ENCODE measurements at places on chromosomes 5 and 9.

DNA sequence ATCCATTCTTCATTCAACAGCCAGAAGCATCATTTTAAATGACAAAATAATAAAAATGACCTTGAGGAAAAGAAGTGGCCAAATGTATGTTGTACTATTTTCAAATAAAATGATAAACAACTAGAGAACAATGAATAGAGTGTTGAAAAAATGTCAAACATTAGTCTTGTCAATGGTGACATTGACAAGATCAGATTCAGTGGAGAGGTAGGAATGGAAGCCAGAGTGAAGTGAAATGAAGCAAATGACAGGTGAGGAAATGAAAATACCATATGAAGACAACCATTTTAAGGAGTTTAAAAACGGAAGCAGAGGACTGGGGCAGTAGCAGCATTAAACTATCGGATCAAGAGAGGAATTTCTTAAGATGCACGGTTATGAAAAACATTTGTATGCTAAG is 38.2 kb upstream of the COX7C start:
- DNase-seq = no peak

- DNase-seq = no peak
Measured at GRCh38 chr5:154200221-154200620, 9.7 kb downstream of the GALNT10 start.

DNA sequence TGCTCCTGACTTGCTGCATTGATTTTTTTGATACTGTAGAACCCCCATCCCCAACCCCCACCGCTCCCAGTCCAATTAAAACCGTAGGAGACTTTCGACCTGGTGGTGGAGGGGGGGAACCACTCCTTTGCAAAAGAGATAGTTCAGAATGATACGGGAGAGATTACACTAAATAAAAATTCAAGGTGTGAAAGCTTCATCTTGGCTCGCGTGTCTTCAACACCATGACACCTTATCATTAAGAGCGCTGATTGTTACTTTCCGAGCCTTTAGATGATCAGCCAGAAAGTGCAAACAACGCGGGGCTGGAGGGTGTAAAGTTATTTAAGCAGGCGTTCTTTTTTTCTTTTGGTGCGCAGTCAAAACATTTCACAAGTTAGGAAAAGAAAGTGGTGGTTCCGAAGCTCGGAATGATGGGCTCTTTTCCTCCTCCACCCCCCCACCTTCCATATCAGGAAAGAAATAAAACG is 1.3 kb upstream of the ZNF462 start:
- no peak for DNase-seq

GRCh38 chr5:77073667-77074066 is 13.4 kb downstream of the ZBED3 start:
- no peak for DNase-seq

DNA sequence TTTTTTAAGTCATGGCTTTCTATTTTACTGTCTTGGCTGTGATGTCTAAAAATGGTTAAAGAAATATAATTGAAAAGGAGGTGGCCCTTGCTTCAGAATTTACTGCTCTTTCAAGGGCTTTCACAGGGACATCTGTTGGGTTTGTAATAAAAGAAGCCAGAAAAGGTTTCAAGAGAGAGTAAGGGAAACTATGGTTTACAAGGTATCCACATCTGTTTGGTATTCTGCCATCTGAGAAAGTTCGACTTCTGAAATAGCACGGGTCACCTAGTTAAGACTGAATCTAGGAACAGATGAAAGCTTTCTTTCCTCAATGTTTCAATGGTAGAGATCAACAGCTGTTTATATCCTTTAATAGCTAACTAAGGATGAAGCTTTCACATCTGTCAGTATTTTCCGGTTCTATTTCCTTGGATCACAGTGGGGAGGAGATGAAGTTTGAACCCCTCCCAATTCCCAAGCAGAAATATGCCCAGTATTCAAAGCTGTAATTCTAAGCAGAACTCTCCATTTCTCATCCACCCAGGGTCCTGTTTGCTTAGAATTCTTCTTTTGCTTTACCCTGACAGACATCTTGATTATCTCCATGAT is 72.8 kb upstream of the IFNK start:
- no peak for DNase-seq

DNA sequence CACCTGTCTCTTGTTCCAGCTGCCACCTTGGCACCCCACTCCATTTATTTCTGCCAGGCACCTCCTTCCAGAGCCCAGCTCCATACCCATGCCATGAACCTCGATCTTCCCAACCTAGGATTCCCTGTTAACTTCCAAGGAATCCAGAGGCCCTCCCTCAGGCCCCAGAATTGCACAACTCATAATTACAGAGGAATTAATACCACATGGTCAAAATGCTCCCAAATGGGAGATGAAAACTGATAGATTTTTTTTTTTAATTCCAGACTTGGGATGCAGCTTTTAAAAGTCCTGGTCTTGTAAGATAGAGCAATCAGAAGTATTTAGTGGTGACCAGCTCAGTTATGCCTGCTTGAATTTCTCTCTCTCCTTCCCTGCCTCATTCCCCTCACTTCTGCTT is 96.2 kb upstream of the CCDC112 start:
- DNase-seq = no peak

GRCh38 chr5:141681695-141682641 is at the start of gene ARAP3:
TSS of gene ARAP3 (minus strand) at chr5:141682230. CDS start at chr5:141680486, 1,744 bp downstream.
- DNase-seq = no peak

DNA sequence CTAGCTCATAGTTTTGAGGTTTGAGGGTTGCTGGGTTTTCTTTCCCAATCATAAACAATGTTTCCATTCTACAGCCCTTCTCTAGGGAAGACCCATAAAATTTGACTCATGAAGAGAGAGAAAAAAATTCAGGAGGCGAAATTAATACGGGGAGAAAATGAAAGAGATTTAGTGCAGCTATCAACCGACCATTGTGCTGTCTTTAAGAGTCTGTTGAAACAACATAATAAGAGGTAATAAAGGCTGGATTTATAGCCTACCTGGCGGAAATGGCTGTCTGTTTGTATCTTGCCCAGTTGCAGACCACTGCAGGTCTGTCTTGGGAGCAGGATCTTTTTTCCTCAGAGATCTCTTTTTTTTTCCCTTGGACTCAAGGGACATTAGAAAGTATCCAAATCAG is 66.9 kb downstream of the TLR4 start:
- no peak for DNase-seq

- no peak for DNase-seq
Measured at GRCh38 chr5:159660401-159660800, 255.9 kb upstream of the ADRA1B start.

DNA sequence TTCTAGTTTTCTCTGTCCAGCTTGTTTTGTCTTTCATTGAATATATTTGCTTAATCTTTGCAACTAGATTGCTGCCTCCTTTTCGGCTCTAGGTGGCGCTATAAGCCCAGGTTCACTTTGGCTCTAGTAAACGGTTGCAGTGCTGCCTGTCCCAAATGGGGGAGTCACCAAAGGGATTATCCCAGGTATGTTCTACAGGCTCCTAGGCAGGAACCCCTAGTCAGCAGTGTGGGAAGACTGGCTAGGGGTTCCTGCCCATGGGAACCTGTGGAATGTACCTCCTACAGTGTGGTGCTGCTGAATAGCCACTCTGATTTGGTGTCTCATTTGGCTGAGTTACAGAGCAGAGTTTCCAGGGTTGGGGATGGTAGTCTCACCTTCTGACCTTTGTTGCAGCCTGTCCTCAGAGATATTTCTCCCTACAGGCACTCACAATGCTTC is 85.2 kb downstream of the ARSB start:
- peak; percentile 45 for DNase-seq

DNA sequence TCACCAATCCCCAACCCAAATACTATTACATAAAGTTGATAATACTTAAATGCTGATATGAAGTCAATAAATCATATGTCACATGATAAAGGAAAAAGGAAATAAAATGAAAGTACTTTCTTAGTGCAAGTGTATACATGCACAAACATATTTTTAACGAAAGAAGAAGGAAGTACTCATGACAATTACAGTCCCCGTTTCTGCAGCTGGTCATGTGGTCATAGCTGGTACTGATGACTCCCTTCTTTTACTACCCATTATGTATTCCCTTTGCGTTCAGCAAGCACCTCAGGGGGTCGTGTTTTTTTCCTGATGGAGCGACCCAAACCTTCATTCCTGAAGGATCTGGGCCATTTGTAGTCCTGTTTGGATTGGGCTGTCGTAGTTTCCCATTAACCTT is 27.3 kb downstream of the CENPP start:
- DNase-seq = no peak

- no peak for DNase-seq
Measured at GRCh38 chr5:172607213-172607793, 33.8 kb upstream of the NEURL1B start.

- DNase-seq = no peak
Measured at GRCh38 chr5:153863951-153864350, 174.8 kb downstream of the FAM114A2 start.

DNA sequence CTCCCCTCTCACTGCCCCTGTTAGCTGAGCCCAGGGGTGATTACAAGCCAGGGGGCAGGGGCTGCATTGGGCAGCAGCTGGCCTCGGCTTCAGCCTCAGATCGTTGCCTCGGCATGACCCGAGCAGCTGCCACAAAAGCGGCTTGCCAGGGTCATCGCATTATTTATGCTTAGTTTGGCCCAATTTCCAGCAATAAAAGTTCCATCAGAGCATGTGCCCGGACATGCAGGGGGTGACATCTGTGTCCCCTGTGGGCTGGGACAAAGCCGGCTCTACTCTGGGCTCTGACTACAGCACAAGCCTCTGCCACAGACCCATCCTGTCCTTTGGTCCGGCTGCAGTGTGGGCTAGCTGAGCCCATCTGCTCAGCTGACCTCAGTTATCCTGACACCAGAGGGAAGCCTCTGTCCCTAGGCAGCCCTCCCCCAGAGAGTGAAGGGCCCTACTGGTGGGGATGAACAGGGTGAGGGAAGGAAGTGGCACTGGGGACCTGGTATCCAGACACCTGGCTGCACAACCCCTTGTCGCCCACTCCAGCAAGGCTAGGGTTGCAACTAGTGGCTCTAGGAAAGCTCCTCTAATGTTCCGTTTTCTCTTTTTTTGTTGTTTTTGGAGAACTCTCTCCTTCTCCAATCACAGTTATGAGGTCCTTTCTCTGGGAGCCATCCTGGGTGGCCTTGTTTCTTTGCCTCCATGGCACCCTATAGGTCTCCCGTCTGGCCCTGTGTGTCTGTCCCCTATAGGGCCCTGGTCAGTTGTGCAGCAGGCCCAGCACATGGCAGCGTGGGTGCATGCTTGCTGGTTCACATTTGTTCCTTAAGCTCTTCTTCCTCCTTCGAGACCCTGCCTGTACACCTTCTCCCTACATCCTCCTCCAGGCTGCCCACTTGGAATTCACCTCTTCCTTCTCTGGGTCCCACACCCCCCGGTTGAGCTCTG is 13.3 kb upstream of the GADD45G start:
- DNase-seq = no peak

DNA sequence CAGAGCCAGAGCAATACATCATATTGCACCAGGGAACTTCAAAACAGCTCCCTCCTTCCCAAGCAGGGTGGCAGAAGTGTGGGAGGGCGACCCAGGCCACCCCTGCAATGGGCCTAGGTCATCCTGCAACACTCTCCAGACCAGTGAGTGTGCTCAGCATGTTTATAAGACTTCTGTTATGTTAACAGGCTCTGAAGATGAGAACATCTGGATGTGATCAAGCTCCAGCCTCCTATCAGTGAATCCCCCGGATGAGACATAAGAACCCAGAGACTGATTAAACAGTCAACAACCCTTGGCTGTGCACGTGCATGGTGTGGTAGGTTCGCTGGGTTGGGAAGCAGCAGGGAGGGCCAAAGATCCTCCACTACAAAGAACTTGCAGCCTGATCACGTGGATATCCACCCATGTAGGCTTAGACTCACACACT is 63.3 kb downstream of the ABCA1 start:
- DNase-seq = no peak

DNA sequence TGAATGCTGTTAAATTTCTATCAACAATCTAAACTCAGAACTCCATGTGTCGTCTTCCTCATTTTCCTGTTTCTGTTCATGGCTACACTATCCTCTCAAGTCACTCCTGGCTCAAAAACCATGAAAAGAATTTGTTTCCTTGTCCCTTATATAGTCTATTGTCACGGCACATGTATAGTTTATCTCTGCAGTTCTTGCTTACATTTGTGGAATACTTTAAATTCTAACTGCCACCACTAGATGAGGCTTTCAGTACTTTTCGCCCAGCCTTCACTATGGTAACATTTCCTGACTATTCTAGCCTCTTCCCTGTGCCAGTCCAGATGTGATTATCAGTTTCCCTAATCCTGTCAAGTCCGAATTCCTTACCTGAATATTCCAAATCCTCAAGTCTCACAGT is 34.6 kb downstream of the PKD2L2 start:
- DNase-seq = no peak

- no peak for DNase-seq
Measured at GRCh38 chr5:33371660-33372059, 69.1 kb upstream of the TARS1 start.

DNA sequence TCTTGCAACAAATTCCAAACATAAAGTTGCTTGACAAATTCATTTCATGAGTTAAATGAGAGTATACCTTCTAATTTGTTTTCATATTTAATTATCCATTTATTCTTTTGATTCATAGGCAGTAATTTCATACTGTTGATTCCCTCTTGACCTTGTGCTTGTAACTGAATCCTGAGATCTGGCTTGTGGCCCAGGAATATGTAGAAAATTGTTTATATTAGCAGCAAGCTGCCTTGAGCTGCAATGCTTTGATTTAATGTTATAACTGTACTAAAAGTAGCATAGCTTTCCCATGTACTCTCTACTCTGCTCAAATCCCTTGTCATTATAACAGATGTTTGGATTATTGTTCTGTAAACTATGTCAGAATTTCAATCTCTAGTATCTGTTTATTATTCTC is 780.7 kb downstream of the NR2F1-AS1 start:
- no peak for DNase-seq

DNA sequence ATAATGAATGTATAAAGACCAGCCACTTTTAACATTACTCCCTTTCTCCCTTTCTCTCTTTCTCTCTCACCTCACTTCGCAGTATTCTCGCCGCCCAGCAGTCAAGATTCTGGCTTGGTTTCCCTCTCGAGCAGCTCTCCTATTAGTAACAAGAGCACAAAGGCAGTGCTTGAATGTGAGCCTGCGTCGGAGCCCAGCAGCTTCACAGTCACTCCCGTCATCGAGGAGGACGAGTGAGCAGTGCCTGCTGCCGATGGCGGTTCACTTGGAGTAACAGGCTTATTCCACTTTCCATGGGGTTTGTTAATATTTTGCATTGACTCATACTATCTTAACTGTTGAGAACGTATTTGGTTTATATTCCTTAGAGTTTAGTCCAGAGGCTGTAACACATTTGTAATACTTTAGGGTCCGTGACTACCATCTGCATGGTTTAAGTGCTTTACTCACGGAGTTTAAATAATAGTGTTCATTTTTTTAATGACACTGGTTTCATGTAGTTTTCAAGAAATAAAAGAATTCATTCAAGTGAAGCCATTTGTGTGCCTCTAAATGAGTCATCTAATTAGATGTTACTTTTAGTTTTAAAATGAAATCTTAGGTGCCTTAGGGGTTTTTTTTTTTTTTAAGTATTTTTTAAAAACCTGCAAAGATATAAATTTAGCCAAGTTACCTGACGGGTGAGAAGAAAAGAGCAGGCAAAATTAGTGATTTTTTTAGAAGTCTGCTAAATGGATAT is 8.4 kb upstream of the DMRT3 start:
- no peak for DNase-seq

GRCh38 chr9:21871256-21871975 is 69.0 kb downstream of the MTAP start:
- no peak for DNase-seq
